ENCODE measurements at places on chromosomes 4 and X.

- DNase-seq = no peak
Observed at GRCh38 chr4:26094076-26094475, 180.1 kb downstream of the SMIM20 start.

GRCh38 chr4:70930530-70931256 lies 28.5 kb downstream of the MOB1B start:
- no peak for DNase-seq

- DNase-seq = no peak
Observed at GRCh38 chrX:134634691-134635090, 23.6 kb downstream of the PLAC1 start.

DNA sequence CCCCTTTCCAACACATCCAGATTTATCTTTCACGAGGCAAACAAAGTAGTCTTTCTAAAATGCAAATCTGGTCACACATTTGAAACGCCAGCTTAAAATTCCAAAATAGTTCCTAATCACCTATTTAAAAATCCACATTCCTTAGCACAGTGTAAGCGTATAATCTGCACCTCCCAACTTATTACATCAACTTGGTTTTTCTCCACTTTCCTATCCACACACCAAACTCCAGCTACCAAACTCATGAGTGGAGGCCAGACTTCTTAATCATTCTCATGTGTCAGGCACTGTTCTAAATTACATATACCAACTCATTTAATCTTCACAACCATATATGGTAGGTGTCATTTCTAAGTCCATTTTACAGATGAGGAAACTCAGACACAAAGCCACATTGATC lies 33.8 kb downstream of the ENOX2 start:
- no peak for DNase-seq

DNA sequence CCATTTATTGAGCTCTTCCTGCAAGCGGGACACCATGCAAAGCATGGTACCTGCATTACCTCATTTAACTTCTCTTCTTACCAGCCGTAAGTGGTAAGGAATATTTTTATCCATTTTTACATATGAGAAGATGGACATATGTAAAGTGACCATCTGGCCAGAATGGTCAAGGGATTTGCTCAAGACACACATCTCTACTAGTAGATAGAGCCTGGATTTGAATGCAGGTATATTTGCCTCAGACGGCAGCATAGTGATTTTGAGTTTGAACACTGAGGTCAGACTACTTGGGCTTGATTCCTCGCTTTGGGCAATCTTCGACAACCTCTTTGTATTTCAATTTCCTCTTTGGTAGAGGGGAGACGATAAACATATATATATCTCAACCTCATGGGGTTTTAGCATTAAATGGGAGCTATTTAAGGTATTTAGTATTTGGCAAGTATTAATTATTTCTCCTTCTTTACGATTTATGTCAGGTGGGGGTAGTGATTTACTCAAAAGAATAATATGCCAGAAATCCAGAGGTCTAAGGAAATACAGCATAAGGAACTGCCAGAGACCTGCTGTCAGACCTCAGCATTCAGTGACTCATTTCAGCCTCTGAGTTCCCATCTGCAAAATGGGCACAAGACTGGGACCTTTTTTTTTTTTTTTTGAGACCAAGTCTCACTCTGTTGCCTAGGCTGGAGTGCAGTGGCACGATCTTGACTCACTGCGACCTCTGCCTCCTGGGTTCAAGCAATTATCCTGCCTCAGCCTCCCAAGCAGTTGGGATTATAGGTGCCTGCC lies 34.6 kb upstream of the CHRNA9 start:
- no peak for DNase-seq

DNA sequence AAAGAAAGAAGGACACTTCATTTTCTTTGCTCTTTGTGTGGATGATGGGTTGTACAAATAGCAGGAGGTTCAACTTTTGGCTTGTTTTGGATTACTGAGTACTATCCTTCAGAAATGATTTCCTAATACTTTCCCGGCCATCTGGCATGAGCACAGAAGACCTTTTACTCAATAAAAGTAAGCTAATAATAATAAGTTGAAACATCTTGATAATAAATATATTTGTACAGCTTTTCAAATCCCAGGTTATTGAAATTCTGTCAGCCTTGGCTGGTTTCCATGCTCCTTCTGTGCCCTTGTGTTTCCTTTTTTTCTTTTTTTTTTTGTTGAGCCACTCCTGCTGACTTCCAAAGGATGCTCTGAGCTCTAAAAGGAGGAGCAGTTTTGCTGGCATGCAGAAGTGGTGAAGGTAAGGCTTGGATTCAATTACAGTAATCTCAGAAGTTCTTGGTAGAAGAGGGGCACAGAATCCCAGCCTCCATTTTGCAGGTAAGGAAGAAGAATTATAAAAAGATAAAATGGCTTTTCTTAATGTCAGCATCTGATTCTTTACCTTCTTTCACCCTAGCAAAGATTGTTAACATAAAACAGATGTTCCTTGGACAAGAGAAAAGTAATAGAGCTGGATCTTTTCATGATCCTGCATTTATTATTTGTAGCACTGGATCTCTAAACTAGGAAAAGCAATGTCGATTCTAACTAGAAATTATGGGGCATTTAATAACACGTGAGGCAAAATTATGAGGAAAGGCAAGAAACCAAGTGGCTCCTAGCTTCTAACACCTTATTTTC lies 31.9 kb downstream of the REPS2 start:
- no peak for DNase-seq

DNA sequence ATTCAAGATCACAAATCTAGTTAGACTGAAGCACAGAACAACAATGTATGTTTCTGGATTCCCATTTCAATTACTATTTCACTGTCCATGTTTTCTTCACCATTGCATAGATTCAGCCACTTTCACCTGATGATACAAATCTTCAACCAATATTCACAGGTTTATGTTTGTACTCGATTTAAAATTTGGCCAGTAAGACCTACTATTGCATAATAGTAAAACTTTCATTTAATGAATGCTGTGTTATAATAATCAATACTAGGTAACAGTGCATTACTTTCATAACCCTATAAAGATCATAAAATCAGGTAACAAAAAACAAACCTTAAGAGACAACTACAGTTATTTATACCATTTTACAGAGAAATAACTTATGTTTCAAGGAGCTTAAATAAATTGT lies 2209.1 kb downstream of the ARAP2 start:
- no peak for DNase-seq

GRCh38 chr4:125750828-125751466 lies 436.2 kb downstream of the FAT4 start:
- DNase-seq = no peak

GRCh38 chrX:131202766-131203165 lies 86.3 kb downstream of the IGSF1 start:
- DNase-seq = no peak

- no peak for DNase-seq
Observed at GRCh38 chrX:148947399-148947975, 447.1 kb downstream of the AFF2 start.

- no peak for DNase-seq
Observed at GRCh38 chr4:28772066-28772465, 1911.4 kb downstream of the STIM2 start.

- DNase-seq = no peak
Observed at GRCh38 chr4:184849185-184849584, 23.4 kb upstream of the ACSL1 start.

- DNase-seq = no peak
Observed at GRCh38 chr4:176422001-176422400, 102.2 kb downstream of the SPCS3 start.

DNA sequence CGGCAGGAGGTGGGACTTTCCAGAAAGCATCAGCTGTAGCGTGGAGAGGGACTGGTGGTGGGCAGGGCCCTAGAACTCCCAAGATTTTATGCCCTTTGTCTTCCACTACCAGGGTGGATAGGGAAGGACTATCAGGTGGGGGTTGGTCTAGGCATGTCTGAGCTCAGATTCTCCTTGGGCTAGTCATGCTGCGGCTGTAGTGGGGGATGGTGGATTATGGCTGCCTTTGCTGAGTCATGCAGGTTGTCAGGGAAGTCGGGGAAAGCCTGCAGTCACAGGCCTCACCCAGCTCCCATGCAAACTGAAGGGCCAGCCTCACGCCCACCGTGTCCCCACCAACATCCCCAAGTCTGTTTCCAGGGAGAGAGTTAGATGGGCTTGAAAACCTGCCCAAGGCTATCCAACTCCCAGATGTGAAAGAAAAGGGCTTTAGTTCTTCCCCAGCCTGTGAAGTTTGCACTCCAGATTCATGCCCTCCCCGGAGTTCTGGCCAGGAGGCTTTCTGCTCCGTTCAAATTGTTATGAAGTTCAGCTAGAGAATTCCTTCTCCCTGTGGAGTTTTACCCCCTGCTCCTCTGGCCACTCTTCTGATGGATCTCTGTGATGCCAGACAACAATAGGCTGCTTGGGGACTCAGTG lies 13.4 kb upstream of the MEPE start:
- no peak for DNase-seq

DNA sequence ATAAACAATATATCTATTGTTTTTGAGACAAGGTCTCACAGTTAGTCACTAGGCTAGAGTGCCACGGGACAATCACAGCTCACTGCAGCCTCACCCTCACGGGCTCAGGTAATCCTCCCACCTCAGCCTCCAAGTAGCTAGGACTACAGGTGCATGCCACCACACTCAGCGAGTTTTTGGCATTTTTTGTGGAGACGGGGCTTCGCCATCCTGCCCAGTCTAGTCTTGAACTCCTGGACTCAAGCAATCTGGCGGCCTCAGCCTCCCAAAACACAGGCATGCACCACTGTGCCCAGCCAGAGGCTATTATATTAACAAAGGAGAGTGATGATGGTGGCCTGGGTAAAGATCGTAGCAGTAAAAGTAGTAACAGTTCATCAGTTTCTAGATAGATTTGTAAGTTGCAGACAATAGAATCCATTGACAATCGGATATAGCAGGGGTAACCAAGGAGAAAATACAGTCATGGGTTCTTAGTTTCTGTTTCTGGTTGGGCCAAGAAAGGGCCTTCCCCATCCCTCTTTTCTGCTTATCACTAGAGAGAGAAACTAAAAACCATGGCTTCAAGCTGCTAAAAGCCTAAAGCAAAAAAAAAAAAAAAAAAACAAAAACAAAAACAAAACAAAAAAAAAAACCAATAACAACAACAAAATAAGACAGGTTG lies 60.6 kb downstream of the ANXA10 start:
- no peak for DNase-seq

DNA sequence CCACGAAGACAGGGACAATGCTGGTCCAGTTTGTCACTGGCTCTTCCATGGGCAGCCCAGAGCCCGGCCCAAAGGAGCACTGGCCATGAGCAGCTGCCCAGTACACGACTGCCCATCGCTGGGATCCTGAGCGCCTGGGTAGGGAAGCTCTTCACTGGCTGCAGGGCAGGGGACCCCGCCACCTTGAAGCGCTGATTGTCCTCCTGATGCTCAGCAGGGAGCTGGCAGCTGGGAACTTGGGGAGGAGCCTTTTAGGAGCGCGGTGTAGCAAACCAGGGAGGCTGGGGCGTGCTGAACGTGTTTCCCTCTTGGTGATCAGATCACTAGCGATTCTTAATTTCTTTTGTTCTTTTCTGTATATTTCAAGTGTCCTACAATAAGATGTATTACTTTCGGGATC lies 1.8 kb downstream of the L1CAM start:
- no peak for DNase-seq

DNA sequence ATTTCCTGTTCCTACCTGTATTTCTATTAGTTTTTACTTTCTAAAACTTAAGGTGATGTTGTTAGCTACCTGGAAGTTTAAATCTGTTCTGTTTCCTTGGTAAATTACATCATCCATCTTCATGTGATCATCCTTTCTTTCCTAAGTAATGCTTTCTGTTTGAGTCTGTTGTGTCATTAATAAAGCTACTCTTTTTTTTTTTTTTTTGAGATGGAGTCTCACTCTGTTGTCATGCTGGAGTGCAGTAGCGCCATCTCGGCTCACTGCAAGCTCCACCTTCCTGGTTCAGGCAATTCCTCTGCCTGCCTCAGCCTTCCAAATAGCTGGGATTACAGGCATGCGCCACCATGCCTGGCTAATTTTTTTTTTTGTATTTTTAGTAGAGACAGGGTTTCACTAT lies 73.3 kb downstream of the FIP1L1 start:
- no peak for DNase-seq

- DNase-seq = no peak
Observed at GRCh38 chr4:181018913-181019312, 1224.3 kb upstream of the TENM3 start.

Measured in stimulated activated CD8-positive, alpha-beta memory T cell treated with anti-CD3 and anti-CD28 coated beads, Interleukin-7, amount 100 ng/mL, for 4 hours (primary cell).